AG08396 (cell line): ENCODE measurements at places on chromosomes 5 and 9.

- DNase-seq: no peak
These were observed 406.2 kb upstream of the ZNF608 start for GRCh38 chr5:125152461-125153189.

GRCh38 chr9:106947106-106947900 lies 84.3 kb downstream of the ZNF462 start:
- DNase-seq: no peak

- no peak for DNase-seq
These were observed 399.9 kb upstream of the ADAMTSL1 start for GRCh38 chr9:18074041-18074440.

GRCh38 chr9:134787601-134788531 lies 92.7 kb upstream of the FCN2 start:
- no peak for DNase-seq

DNA sequence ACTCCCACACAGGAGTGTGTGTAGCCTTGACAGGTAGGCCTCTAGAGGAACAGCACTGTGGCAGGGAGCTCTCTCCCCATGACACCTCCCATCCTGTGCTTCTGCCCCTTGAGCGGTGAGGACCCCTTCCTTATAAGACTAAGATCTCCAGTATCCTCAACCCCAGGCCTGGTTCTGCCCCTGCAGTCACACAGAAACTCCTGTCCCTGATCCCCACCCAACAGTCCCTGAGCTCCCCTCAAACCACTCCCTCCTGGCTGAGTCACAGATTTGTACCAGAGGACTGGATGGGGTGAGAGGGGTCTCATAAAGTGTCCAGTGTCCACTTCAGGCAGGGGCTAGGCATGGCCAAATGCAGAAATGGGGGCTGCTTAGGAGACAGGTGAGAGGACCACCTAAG lies 47.8 kb upstream of the CDKN2AIPNL start:
- DNase-seq: no peak

DNA sequence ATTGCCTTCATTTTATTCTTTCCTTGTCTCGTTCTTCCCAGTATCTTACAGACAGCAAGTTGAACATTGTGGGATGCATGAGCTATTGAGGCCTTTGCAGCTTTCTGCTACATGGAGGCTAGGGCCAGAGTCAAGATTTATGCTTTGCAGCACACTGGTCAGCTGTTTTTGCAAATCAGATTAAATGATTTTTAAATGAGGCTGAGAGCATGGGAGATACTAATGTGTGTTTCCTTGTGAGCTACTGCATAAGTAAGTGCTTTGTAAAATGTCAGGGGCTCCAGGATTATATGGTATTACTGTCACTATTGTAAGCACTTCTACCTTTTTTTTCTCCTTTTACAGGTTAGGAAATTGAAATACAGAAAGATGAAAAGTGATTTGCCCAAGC lies 111.0 kb upstream of the CDKN2B start:
- DNase-seq: no peak

DNA sequence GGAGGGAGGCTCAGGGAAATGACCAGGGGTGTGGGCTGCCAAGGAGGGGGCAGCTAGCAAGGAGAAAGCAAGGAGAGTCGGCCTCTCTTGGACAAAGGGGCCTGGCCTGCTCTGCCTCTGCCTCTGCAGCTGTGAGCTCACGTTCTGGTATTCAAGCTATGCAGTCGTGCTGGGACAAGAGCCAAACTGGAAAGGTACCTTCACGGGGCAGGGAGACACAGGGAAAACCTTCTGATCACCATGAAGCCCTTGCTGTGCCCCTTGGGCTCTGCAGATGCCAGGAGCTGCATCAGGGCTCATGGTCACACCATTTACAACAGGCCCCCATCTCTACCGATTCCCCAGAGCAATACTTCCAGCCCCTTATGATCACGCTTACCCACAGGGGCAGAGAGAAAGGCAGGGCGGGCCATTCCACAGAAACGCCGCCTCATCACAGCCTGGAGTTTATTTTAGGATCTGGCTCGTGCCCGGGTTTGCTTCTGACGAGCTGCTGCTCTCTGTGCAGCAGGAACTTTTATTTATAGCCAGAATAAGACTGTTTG lies 63.2 kb downstream of the PRRT1B start:
- peak; percentile 94 for DNase-seq

DNA sequence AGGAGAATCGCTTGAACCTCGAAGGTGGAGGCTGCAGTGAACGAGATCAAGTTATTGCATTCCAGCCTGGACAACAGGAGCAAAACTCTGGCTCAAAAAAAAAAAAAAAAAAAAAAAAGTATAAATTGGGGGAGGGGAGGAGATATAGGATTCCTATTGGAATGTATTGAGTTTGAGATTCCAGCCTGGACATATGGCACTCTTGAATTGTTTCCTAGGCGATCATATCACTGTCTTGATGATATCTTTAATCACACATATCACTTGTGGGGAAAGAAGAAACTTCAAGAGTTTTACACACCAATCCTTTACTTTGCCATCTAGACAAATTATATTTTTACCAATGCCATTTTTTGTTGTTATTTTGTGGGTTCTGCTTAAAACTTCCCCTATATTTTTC lies 42.4 kb downstream of the TMC1 start:
- DNase-seq: no peak

DNA sequence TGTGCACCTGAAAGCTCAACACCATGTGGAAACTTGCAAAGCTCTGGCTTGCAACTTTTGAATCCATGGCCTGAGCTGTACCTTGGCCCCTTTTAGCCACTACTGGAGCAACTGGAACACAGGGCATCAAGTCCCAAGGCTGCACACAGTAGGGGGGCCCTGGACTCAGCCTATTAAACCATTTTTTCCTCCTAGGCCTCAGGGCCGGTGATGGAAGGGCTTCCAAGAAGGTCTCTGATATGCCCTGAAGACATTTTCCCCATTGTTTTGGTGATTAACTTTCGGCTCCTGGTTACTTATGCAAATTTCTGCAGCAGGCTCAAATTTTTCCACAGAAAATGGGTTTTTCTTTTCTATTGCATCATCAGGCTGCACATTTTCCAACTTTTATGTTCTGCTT lies 22.7 kb upstream of the PRLR start:
- no peak for DNase-seq

DNA sequence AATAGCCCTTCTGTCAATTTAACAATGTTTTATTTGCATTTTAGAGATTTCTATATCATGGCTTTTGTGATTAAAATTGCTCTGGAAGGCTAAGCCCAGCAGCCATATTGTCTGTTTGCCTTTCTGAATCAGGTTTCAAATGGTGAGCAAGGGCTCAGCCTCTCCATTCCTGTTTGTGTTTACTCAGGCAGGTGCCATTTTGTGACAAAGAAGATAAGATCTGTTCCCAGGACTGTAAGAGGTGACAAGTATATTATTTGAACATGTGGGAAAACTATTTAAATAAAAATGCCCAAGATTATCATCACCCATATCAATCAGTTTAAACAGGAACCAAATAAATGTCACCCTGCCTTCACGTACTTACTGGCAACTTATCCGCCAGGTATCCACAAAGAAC lies 641.3 kb upstream of the KLF4 start:
- no peak for DNase-seq

DNA sequence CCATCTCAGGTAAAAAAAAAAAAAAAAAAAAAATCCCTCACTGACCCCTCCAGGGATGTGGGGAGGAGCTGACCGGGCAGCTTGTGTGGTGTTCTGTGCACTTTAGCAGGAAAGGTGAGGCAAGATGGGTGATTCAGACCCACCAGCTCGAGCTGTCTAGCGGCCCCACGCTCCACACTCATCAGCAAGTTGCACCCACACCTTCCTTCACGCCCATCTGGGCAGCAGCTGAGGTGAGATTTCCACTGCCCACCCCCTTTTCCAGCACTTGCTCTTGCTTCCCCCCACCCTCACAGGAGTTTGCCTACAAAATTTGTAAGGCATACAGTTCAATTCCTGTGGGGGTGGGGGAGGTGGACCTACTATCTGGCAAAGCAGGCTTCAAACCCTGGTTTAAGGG lies 58.7 kb upstream of the ZNF354B start:
- no peak for DNase-seq

- no peak for DNase-seq
These were observed 84.3 kb downstream of the MRPS27 start for GRCh38 chr5:72235725-72236124.
